T-helper 17 cell (primary cell): ENCODE measurements at places on chromosomes 4 and X.

DNA sequence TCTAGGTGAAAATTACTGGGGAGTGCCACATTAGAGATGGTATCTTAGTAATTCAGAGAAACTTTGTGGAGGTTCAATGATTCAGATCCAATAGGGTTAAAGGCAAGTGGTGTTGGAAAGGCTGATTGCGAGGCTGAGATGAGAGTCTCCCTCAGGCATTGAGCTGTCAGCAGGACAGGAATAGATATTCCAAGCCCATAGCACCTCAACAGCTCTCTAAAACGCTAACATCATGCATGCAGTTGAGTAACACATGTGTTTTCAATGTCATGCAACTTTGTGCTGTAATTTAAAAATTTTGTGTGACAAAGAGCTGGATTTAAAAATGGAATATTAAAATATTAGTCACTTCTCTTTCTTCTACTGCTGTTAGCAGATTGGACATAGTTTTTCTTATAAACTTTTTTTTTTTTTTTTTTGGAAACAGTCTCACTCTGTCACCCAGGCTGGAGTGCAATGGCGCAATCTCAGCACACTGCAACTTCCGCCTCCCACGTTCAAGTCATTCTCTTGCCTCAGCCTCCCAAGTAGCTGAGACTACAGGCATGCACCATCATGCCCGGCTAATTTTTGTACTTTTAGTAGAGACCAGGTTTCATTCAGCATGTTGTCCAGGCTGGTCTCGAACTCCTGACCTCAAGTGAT, 173.5 kb upstream of the C1QTNF7 start:
- DNase-seq, result no peak

DNA sequence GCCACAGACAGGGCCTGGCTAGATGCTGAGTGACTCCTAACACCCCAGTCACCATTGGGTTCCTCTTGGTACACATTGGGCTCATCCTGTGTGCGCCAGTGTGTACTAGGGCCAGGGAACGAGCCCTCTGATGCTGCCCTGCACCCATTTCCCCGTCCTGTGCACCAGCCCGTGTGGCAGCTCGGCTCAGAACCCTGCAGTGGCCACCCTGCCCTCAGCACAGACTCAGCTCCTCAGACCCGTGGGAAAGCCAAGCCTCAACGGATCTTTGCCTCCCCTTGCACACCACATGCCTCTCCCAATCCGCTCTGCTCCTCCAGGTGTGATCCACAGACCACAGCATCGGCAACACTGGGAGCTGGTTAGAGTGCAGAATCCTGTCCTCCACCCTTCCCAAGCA, 38.6 kb downstream of the EVC start:
- DNase-seq, result no peak

DNA sequence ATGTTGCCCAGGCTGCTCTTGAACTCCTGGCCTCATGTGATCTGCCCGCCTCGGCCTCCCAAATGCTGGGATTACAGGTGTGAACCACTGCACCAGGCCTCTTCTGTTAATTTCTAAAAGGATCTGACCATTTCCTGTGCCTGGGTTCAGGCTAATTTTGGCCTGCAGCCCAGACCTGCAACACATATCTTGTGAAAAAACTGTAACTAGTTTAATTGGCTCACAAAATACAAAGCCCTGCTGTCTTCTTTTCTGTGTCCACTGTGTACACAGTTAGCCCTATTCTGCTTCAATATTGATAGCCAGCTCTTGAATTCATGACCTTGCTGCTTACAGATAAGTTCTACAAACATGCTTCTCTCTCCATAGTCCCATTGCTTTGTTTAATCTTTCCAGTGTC, 753.5 kb downstream of the PDHA2 start:
- DNase-seq, result no peak

DNA sequence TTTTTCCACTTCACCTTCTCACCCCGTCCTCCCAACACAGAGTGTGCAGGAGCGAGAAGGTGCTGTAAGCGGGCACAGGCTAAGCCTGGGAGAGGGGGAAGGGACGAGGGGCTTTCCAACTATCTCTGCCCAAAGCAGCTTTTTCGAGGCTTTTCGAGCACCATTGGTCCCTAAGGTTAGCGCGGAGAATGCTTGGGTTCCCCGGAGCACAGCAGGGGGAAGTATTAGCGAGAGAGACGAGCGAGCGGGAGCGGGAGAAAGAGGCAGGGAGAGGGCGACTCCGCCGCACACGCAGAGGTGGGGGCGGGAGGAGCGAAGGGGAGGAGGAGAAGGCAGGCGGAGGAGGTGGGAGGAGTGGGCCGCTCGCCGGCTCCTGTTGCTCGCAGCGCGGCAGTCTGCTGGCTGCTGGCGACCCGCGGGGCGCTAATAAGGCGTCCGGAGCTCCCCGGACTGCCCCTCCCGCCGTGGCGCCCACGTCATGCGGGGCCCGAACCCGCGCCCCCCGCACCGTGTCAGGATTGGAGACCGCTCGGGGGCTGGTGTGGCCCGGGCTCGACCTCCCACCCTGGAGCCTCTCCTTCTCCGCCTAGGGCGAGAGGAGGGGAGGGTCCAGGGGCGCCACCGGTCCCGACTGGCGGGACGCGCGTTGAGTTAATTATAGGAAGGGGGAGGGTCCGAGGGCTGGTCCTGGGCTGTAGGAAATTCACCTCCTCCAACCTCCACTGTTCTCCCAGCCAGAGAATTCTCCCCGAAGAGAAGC, at the start of gene ADAMTS3:
TSS of gene ADAMTS3 (minus strand) at position 263 of the 760 bp plus-strand sequence. CDS start 459 bp downstream, outside the sequence.
- no peak for DNase-seq

- DNase-seq, result no peak
These were observed 1.1 kb downstream of the PCYT1B start for GRCh38 chrX:24646006-24646405.

- no peak for DNase-seq
These were observed 391.7 kb downstream of the GABRG1 start for GRCh38 chr4:45732161-45732560.

GRCh38 chr4:48450740-48451139, 32.4 kb upstream of the SLC10A4 start:
- no peak for DNase-seq

DNA sequence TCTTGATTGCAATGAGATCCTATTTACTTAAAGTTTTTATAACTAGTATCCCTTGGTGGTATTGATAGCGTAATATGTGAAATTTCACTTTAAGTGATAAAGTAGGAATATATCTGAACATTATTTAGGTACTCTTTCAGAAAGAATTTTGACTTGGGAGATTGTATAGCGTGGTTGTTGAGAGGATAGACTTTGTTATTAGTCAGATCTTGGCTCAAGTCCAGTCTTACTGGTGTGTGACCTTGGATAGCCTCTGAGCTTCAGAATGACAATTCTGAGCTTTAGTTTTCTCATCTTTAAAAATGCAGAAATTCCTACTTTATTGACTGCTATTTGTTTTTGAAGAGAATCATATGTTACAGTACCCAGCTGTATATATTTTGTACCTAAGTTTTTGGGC, 32.6 kb downstream of the DCK start:
- DNase-seq, result no peak

GRCh38 chr4:55892156-55892555, 38.7 kb downstream of the EXOC1 start:
- DNase-seq, result no peak

GRCh38 chr4:146183209-146183608, 7.7 kb downstream of the LSM6 start:
- no peak for DNase-seq

- DNase-seq, result no peak
These were observed 238.8 kb downstream of the GPC3 start for GRCh38 chrX:133746593-133746992.

DNA sequence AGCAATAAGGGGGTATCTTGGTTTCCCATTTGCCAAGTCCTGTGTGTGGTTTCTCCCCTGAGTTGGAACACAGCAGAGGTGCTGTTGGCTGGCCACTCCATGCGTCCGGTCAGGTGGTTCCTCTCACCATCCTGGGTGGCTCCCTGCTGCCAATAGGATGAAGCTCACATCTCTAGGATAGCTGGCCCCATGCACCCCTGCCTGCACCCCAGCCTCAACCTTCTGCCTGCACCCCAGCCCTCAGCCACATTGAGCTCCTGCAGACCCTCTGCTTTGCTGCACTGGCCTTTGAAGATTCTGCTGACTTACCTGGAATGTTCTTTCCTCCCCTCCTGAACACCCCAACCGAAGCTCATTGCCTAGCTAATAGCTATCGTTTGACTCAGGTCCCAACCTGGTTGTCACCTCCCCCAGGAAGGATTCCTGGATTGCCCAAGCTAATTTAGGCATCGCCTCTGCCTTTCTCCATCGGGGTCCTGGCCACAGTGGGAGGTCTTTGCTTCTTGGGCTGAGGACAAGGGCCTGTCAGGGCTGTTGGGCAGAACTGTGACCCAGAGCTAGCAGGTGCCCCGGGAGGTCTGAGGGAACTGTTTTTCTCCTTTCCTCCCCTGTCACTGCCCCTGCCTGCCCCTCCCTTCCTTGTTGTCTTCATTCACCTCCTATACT, 36.6 kb upstream of the GRPEL1 start:
- no peak for DNase-seq

GRCh38 chr4:40143926-40144508, 52.8 kb upstream of the RHOH start:
- no peak for DNase-seq
